WERI-Rb-1 (cell line): ENCODE measurements at places on chromosomes 2 and 18.

DNA sequence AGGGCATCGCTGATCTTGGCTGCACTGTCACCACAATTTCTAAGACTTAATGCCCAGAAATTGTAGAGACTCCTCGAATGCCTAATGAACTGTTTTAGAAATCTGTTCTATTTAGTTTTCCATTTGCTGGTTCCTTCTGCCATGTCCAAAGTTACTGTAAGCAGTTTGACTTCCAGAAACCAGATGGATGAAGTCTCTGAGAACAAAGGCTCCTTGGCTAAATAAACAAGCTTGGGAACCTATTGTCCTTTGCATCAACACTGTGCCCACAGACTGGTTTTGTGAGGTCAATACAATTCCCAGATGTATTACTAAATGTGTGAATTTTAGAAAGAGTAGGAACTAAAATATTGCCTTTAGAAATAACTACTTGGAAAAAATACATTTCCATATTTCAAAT lies 600.2 kb downstream of the NYAP2 start:
- DNase-seq, result no peak

DNA sequence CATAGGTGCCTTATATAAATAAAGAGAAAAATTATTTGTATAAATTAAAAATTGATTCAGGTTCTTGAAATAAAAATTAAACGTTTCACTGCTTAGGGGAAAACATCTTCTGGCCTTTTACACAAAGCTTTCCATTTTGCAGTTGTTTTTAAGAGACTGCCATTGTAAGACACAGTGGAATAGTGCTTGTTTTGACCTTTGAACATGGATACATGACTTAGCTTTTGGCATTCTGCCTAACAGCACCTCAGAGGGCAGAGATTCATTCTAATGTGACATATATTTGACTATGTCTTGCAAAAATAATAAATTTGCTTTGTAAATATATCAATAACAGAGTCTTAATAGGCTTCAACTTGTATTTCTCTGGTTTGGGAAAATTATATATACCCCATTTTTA lies 142.1 kb downstream of the SLC4A10 start:
- DNase-seq, result no peak

DNA sequence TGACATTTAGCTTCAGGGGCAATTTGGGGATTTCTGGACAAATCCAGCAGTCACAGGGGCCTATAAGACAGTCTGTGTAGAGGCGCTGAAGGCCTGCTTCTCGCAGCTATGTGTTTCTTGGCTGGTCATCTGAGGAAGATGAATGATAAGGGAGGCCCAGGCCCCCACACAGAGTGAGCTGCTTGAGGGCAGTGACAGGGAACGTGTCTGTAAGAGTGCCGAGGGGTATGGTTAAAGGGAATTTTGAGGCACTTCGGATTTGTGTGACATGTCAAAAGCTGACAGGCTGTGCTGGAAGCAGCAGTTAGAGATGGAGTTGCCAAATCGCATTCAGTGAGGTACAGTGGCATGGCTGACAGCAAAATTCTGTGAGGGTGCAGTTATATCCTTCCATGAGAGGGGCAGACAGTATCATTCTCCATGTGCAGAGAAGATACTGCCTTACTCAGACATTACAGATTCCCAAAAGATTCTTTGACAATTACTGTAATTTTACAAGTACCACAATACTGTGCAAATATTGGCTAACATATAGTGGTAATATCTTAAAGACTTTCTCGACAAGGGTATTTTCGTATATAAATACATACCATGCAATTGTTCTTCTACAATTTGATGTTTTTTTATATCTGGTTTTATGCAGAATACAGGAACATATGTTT lies 74.0 kb downstream of the CERS6 start:
- DNase-seq, result no peak

- DNase-seq, result peak; percentile 5
These were observed 150.0 kb downstream of the DYSF start for GRCh38 chr2:71603311-71603811.

GRCh38 chr2:156399224-156399949 lies 36.8 kb upstream of the GPD2 start:
- no peak for DNase-seq

GRCh38 chr2:207160115-207160514 lies 5.6 kb downstream of the KLF7 start:
- no peak for DNase-seq

DNA sequence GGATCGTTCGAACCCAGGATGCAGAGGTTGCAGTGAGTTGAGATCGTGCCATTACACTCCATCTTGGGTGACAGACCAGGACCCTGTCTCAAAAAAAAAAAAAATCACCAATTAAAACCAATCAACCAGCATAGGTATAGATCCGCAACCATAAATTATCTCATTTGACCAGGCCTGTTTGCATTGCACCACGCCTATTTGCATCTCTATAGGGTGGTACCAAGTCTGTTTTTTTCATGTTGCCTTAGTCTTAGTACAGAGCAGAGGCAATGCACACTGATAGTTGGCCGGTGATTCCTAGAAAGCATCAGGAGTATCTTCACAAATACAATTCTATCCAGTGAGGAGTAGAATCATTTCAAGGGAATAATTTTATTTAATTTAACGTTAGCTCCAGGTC lies 9.3 kb upstream of the NPC1 start:
- no peak for DNase-seq

GRCh38 chr2:182937870-182938269 lies 71.4 kb upstream of the FRZB start:
- DNase-seq, result no peak
